WTC11 (cell line): ENCODE measurements at places on chromosomes 4 and X. TPM values are rescaled to one million over a fixed set of nuclear protein-coding genes. Genes with fewer than 3 reads are reported as not detected.

- DNase-seq, result no peak
- no peak overlapping the region for H3K4me3 ChIP-seq
- H3K27me3 ChIP-seq, result no peaks in the 10 kb centered on the region
- no peak overlapping the region for H3K27ac ChIP-seq
Observed at GRCh38 chr4:52869196-52869595, 7.1 kb downstream of the RASL11B start.

DNA sequence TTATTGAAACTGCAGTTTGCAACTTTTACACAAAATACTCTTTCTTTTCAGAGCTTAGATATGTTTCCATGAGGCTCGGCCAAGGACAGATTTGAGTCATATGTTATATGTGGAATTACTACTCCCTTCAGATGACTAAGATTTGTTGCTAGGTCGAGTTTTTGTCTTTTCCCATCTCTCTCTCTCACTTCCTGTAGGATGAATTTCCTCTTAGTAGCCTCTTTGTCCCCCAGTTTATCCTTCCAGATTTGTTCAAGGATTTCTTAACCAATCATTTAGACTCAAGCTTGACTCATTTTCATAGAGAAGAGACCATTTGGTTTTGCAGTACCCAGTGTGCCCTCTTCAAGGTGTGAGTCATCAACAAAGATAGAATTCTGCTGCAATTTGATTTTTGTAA lies 209.2 kb downstream of the GLUD2 start:
- H3K4me3 ChIP-seq, result no peak overlapping the region
- H3K27ac ChIP-seq, result no peak overlapping the region
- no peaks in the 10 kb centered on the region for H3K4me1 ChIP-seq

The CLDN22 gene
- total RNA-seq, result not detected in 3 replicates

The SPIN4 gene
- 11.6 to 12.4 TPM (median 11.9 TPM) in 3 replicates for total RNA-seq
